Suprapubic skin (tissue), 4 donors: ENCODE measurements at places on chromosomes 11 and 22.

- DNase-seq: no peak
These were observed 539 bp downstream of the SDHD start for GRCh38 chr11:112087212-112087611.

DNA sequence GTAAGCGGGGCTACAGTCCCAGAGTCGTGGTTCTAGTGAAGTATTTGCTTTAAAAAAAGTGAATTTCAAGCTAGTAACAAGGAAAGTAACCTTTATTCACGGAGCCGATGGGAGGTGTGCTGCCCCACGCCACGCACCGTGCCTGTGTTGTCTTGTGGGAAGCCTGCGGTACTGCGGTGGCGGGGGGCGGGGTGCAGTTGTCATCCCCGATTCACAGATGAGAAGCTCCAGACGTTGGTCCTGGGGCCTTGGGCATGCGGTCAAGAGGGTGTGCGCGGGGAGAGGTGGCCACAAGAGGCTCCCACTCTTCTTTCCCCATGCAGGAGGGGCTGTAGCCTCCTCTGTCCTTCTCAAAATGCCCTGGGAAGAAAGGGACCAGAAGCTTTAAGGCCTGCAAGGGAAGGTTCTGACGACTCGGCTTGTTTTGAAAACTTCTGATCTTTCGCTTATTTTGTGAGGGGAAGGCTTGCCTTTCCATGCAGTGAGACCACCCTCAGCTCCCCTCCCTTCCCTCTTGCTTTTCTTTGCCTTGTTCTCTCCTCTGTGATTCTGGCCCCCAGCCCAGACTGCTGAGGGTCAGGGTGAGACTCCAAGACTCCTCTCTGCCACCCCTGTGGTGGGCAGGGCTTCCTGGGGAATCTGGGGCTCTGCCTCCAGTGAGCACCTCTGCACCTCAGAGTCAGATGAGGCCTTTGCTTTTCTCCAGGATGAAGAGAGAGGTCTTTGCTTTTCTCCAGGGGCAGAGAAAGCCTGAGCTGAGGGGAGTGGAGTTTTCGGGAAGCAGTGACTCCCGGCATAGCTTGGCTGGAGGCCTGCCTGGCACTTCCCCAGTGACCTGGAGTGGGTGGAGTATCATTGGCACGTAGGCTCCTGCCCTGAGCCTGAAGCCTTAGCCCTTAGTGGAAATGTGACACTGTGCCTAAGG is 6.2 kb downstream of the GLB1L3 start:
- DNase-seq: no peak

DNA sequence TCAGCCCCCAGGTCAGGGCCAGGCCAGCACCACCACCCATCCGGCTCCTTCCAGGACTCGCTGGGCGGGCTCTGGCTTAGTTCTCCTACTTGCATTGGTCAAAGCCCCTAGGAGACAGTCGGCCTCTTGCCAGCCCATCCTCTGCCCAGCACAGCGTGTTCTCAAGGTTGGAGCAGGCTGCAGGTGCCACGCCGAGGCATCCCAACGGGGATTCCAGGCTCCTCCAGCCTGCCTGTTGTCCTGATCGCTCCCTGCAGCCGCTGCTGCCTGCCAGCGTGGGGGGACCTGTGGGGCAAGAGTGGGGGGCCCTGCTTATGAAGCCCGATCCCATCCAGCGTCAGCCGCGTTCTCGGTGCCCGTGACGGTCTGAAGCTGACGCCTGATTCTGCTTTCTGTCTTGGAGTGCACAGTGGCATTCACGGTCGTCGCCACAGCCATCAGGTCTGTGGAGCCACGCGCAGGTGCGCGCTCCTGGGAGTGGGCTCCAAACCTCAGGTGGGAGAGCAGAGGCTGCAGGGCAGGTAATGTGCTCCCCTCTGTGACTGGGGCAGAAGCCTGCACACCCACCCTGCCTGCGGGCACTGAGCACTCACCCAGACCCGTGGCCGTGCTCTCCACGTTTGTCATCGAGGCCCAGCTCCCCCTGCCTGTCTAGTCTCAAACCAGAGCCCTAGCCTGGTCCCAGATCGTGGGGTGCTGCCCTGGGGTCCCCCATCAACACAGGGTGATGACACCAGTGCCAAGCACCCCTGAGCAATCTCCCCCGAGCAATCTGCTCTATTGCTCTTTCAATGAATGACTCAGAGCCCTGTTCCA is 991.6 kb downstream of the BRD1 start:
- DNase-seq: peak; percentile 69

DNA sequence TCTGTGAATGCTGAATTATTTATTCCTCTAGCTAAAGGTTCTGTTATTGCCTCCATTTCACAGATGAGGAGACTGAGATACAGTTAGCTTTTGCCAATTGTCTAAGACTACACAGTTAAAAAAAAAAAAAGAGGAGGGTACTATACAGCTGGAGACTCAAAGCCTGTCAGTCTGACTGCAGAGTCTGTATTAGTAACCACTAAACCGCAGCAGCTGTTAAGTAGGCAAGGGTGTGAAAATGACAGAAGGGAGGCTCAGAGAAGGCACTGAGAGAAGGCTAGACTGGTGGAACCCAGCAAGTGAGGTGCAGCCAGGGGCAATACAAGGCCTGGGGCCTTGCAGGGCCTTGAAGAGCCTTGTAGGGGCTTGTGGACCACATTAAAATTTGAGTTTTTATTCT is 181.2 kb downstream of the CSNK2A3 start:
- no peak for DNase-seq
